ENCODE measurements at places on chromosomes 7 and 10.

- DNase-seq: no peak
Measured at GRCh38 chr7:24959735-24960485, 20.1 kb downstream of the OSBPL3 start.

DNA sequence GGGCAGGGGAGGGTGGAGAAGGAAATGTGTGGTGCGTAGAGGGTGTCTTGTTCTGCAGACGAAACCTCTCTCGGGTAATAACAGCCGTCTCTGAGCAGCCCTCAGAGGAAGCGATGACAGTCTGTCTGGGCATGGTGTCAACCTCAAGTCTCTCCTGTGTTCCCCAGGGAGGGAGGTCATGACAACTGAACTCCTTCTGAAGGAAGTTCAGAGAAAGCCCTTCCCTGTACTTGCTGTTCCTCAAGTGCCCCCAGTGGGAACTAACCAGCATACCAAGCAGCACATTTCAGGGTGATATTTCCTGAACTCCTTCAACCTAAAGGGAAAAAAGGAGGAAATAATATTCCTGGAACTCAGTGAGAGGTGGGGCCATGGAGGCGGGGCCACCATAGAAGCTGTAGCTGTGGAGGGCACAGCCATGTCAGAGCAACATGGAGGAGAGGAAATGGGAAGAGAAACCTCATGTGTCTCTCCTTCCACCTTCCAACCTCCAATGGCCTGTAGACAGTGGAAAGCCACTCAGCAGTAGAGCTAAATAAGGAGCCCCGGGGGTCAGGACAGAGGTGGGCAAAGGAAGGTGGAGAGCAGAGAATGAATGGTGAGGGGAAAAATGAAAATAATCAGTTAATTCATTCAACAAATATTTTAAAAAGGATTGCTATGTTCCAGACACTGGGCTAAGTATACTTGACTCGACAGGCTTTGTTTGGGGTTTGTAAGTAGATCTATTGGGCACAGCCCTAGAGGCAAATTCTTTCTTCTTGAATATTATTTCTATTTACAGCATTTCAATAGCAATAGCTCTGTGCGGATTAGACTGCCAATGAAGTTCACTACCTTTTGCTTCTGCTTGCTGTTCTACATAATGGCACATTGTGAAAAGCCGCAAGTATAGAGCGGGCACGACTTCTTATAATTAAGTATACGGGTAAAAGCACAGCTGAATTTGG is 61.0 kb upstream of the AOAH start:
- DNase-seq: peak; percentile 70

DNA sequence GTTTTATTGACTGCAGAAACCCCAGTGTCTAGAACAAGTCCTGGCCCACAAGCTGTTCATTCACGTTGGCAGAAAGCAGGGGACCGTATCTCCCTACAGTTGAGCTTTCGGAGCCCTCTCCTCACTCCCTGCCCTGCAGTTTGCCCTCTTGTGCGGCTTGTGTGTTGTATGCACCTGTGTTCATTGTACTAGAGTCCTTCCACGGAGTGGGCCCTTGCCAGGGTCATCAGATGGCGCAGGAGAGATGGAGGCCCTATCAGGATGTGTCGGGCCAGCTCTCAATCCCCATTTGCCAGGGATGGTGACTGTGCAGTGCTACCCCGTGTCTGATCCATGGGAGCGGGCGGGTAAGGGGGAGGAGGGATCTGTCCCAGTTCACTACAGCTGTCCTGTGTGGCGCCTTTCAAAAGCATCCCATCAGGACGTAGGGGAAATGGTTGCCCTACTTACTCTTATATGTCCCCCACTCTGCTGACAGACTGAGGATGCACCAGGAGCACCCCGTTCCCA is 77.4 kb upstream of the PRR15 start:
- no peak for DNase-seq

DNA sequence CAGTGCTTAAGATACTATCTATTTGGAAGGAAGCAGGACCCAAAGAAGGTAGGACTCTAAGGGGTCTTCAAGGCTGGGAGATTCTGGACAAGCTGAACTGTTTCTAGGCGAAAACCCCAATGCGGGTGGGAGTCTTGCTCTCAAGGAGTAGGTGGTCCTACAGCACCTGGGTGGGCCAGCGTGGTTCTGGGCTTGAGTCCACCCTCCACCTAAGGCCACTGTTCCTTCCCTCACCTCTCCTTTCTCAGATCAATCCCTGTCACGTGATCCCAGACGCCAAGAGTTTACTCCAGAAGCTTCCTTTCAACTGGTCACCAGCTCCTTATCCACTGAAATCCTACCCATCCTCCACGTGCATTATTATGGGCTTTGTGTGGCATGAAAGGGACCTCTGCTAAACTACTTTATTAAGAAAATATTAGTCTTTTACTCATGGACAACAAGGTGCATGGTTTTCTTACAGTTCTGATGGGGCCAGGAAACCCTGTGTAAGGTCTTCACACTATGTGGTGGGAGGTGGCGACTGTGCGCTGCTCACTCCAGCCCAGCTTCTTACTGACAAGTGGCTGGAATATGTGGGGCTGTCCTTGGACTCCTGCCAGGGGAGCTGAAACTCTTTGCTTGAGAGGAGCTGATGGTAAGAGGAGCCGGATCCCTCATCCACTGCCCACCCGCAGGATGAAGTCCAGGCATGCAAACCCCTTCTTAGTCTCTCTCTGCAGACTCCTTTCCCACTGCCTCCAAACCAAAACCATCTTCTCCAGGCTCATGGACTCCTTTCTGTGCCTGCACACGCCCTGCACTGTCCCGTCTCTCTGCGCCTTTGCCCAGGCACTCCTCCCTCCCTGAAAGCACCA is 1.6 kb downstream of the ZNF746 start:
- no peak for DNase-seq

- no peak for DNase-seq
Measured at GRCh38 chr10:124529661-124530214, 68.1 kb downstream of the LHPP start.

DNA sequence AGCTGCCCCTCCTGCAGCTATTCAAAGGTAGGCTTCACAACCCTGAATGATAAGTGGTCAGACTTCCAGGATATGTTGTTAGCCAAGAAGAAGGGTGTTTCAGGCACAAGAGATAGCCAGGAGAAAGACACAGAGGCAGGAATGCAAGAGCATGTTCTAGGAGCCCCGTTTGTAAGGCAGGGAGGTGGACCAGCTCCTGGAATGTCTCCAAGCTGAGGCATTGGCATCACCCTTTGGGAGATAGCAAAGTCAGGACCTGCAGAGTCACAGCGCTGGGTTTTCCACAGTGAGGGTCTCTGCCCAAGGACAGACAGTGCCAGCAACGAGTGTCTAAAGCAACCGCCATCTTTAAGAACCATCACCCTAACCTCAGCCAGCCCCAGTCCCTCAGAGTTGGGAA is 484.5 kb upstream of the ZMIZ1 start:
- no peak for DNase-seq

GRCh38 chr7:584122-584465 is 64.4 kb upstream of the PDGFA start:
- peak; percentile 76 for DNase-seq

- DNase-seq: no peak
Measured at GRCh38 chr7:22858640-22859561, 36.3 kb upstream of the TOMM7 start.

- DNase-seq: no peak
Measured at GRCh38 chr10:86340176-86340990, 26.2 kb downstream of the GRID1 start.

DNA sequence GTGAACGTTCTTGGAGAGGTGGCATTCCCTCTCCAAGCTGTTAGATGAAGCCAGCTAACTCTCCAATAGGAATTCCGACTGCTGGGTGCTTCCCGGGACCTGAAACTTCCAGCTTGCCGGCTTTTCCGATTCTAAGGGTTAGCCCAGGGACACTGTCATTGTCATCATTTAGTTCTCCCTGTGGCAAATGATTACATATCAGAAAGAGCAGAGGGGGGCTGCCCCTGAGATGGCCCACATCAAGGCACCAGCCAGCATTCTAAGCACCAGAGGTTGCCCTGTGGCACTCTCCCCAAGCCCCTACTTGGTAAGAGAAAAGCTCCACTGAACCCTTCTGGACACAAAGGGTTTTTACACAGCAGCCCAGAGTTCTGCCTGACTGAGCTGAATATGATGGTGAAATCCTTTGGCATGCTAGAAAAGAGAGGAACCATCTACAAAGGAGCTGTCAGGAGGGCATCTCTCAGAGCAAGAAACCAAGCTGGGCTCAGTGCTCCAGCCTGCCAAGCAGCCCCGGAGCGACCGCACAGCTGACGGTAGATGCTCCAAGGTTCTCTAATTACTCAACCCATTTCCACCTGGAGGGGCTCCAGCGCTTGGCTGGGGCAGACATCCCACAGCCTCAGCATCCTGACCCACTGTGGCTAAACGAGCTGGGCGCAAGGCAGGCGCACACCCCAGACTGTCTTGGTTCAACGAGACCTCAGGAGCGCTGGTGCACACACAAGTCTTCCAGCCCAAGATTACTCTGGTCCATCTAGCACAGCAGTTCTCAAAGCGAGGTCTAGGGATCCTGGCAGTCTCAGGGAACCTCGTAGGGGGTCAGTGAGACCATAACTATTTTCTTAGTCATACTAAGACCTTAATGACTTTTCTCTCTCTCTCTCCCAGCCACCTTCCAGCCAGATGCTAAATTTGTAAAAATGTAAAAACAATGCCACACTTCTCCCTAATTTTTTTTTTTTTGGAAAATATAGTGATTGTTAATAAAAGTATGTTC is 160.5 kb downstream of the GFRA1 start:
- no peak for DNase-seq

- DNase-seq: no peak
Measured at GRCh38 chr7:108205311-108205710, 75.2 kb upstream of the LAMB4 start.

DNA sequence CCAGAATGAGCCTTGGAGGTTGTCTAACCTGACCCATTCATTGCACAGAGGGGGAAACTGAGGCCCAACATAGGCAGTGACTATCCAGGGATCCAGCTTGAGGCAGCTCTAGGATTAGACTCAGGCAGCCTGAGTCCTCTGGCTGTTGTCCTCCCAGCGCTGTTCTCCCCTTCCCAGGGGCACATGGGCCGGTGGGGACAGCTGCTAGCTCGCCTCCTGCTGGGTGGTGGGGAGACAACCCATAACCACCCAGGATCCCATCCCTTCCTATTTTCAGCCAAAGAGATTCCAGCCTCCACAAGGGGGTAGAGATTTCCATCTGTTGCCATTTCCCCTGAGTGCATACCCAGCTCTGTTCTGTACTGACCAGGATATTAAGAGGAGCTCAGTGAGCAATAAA is 145.1 kb upstream of the GPR26 start:
- no peak for DNase-seq

DNA sequence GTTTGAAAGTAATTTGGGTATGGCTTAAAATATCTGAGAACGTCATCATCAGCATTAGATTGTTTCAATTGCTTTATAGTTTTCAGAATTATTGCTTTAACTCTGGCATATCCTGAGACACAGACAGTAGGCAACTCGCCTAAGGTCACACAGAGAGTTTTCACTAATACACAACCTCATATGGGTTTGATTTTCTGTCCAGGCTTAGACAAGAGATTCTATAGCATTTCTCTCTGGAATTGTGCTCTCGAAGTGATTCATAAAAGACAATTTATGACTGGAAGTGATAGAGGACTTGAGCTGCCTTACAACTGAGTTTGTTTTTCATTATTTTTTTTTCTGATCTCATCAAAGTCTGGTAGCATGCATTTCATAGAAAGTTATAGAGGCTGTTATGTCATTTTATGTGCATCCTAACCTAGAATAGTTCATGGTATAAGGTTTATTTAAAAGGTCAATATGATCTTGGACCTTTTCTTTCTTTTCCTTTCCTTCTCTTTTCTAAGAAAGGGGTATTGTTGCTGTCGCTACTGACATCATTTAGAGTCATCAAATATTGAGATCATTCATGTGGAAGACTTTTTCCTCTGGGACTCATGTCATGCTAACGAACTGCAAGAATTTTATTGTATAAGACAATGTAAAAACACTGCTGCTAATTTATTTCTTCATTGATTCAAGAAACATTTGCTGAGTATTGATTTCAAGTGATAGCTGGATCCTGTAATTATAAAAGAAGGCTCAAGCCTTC is 278.2 kb downstream of the PLXDC2 start:
- no peak for DNase-seq

DNA sequence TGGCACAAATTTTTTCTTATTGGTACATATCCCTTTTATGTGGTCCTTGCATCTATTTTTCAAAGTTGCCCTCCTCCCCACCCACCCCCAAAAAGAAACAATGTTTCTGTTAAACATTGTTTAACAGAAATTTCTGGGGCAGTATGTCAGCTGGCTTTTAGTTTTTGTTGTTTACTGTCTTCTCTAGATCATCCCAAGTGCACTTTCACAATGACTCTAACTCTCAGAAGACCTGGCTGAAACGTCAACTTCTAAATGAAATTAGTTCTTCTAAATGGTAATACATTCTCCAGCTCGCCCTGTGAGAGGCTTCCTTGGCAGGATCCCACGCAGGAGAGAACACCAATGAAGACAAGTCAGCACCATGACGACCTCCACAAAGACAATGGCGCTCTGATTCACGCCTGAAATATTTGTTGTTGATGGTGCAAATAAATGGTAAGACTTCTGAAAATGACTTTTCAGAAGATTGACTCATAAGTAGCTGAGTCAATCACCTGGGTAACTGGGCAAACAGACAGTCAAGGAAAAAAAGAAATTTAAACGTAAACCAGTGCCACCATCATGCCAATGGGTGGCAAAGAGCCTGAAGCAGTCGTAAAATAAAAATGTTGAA is 293.7 kb downstream of the FZD1 start:
- no peak for DNase-seq

GRCh38 chr7:141073173-141073640 is 657 bp upstream of the TMEM178B start:
- peak; percentile 40 for DNase-seq

DNA sequence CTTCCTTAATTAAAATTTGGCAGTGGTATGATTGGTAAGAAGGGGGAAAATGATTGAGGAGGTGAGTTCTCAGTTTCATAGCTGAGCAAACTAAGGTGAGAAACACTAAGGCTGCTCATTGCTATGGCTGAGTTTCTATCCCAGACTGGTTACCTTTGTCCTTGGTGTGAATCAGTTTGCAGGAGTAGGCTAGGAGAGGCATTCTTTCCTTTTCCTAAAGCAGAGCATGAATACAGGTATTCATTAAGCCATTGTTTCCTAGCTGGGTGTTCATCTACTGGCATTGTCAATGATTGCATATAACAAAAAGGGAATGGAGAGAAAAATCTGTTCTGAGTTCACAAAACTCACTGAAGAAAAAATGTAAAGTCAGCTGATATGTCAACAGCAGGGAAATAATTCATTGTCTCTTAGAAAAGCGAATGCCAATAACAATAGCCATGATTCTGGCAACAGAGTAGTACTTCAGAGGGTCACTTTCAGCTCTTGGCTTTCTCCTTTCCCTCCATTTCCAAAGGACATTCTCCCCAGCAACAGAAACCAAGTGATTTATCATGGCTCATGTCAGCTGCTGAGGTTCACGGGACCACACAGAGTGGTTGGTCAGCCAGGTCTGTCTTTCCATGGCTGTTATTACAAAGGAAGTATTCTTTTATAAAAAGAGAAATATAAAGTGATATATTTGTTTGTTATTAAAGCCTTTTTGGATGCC is 234.0 kb downstream of the BICC1 start:
- no peak for DNase-seq

GRCh38 chr7:149362696-149363095 is 98.2 kb downstream of the ZNF777 start:
- no peak for DNase-seq

- no peak for DNase-seq
Measured at GRCh38 chr7:110007320-110008063, 1083.4 kb upstream of the LRRN3 start.

All from stimulated activated naive CD8-positive, alpha-beta T cell treated with anti-CD3 and anti-CD28 coated beads, Interleukin-15, amount 100 ng/mL, for 72 hours (primary cell).